ENCODE measurements at places on chromosomes 3 and 15.

DNA sequence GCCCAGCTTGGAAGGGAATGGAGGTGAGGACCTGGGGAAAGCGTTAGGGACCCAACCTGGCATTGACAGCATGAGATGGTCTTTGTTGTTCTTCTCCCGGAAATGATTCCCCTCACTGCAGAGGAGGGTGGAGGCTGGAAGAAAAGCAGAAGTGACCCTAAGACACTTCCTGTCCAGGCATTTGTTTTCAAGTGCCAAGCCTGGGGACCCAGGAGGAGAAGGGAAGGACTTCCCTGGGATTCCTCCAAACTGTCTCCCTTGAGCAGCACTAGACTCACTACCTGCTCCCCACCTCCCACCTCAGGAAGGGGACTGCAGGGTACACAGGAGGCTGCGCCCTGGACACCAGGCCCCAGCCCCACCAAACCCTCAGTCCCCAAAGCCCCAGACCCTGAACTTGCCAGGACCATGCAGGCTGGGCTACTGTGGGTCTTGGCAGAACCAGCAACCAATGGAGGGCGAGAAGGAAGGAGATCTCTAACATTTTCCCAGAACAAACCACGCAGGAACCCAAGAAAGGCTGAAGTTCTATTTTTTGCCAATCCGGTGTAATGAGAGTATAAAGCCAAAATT lies 9.8 kb upstream of the VIPR1 start:
- no peak for DNase-seq

DNA sequence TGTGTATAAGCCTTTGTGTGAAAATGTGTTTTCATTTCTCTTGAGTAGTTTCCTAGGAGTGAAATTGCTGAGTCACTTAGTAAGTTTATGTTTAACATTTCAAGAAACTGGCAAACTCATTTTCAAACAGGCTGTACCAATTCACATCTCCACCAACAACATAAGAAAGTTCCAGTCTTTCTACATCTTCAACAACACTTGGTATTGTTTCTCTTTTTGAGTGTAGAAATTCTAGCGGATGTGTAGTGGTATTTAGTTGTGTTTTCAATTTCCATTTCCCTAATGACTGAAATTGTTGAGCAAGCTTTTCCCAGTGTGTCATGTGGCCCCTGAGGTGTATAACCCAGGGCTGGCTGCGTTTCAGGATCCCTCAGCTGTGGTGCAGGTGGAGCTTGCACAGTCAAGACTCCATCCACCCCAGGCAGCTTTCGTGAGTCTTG lies 258.5 kb downstream of the PDCD6IP start:
- DNase-seq: no peak

- DNase-seq: no peak
These were observed 7.3 kb upstream of the GHRL start for GRCh38 chr3:10300087-10300486.

DNA sequence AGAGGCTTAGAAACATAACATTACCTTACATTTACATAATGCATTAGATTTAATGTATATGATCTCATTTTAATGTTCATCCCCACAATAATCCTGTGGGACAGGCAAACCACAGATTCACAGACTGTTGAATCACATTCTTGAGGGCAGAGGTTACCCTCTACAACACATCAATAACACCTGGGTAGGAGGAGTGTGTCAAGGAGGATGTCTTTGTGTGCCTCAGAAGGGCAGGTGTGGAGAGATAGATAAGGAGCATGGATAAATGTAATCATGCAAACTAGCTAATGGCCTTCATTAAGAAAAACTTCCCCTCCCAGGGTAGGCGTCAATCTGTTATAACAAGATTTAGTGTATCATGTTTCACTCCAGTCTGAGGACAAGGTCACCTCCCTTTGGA lies 12.9 kb upstream of the MB21D2 start:
- DNase-seq: no peak

DNA sequence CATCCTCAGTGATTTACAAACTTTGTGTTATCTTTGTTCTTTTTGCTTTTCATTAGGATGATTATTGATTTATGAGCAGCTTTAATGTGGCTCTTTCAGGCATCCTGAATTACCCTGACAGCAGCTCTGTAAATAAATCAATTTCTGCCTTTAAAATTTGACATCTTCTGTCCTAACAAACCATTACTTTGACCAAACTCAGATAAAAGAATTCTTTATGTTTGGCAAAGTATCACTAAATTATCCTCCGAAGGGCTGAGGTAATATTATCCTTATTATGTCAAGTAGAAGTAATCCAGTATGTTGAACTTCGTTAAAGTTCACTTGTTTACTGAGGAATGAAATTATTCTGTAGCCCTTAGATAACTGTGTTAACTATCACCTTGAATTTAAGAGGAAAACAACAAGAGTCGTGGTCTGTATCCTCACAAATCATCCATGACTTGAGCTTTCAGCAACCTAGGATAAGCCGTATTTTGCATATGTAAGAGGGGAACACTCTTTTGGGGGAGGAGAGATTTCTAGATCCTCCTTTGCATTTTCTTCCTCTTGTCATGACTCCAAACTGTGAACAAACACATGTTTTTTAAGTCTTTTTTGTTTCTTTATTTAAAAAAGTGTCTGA lies 173.2 kb upstream of the STAC start:
- no peak for DNase-seq

DNA sequence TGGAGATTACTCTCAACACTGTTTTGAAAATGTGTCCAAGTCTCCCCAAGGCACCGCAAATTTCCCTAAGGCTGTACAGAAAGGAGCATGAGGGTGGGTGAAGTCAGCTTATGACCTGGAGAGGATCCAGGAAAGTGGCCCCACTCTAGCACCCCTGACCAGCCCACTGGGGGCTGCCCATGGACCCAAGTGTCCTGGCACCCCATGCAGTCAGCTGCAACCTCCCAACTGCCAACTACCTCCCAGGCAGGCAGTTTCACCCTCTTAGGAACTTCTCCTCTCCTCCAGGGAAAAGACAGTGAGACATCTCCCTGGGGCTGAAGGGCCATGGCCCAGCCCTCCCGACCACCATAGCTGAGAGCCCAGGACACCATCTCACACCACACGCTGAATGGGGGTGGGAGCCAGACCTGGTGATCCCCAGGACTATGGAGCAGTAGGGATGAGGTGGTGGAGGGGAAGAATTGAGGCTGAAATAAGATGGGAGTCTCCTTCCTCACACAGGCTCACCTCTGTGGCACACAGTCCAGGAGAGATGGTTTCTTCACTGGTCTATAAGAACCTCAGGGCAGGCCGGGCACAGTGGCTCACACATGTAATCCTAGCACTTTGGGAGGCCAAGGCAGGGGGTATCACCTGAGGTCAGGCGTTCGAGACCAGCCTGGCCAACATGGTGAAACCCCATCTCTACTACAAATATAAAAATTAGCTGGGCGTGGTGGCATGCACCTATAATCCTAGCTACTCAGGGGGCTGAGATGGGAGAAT lies 104.4 kb downstream of the DAPK2 start:
- no peak for DNase-seq

- DNase-seq: no peak
These were observed 111.2 kb downstream of the IL12A start for GRCh38 chr3:160099834-160100233.

DNA sequence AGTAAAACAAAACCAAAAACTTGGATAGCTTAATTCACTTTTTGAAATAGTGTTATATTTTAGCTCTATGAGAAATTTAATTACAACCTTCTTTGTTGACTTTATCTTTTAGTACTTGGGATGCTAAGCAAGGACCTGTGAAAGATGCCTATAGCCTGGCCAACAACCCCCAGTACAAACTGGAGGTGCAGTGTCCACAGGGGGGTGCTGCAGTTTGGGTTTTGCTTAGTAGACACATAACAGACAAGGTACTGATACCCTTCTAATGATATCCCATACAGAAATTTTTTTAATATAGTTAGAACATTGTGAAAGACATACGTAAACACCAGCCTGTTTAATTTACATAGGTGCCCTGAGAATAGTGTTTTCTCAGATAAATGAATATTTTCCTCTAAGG lies 35.3 kb downstream of the CAPN7 start:
- DNase-seq: peak; percentile 36

DNA sequence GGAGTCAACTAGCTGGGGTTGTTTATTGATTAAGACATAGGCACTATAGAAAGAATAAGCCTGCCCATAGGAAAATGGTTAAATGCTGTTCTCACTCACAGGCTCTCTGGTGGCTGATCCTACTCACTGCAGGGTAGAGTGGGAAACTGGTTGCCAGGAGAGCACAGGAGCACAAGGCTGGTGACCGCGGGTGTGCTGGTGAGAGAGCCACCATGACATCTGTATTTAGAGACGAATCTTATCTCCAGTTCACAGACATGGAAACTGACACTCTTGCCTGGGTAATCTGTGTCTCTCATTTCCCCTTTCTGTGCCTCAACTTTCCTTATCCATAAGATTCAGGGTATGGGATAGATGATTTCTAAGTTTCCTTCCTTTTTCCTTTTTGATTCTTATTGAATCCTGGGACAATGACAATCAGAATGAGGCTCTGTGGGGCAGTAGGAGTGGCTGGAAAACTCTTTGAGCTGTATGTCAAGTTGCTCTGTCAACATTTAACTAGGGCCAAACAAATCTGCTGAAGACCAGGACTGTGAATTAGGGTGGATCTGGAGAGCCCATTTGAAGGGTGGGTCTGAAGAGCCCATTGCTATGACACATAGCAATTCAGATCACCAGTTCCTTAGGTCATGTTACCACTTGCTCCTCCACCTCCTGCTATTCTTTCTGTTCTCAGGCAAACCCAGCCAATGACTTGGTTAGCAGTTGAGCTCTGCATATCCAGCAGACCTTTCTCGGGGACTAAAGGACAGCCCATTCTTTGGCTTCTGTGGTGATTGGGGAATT lies 286.1 kb upstream of the TBL1XR1 start:
- no peak for DNase-seq

DNA sequence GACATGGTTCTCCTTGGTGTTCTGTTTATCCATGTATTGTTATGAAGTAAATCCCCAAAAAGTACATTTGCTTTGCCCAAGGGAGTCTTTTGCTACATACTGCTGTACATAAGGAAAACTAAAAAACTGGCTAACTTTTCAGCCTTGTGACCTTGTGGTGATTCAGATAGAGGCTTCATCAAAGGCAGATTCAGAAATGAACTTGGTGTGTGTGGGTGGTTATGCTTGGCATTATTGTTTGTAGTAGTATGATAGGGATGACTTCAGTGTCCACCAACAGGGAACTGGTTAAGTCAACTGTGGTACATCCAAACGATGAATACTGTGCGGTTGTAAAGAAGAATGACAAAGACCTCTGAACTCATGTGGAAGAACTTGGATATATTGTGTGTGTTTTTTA lies 75.6 kb upstream of the CHRNB4 start:
- DNase-seq: no peak

- no peak for DNase-seq
These were observed 9.2 kb downstream of the RAP2B start for GRCh38 chr3:153171256-153171655.

DNA sequence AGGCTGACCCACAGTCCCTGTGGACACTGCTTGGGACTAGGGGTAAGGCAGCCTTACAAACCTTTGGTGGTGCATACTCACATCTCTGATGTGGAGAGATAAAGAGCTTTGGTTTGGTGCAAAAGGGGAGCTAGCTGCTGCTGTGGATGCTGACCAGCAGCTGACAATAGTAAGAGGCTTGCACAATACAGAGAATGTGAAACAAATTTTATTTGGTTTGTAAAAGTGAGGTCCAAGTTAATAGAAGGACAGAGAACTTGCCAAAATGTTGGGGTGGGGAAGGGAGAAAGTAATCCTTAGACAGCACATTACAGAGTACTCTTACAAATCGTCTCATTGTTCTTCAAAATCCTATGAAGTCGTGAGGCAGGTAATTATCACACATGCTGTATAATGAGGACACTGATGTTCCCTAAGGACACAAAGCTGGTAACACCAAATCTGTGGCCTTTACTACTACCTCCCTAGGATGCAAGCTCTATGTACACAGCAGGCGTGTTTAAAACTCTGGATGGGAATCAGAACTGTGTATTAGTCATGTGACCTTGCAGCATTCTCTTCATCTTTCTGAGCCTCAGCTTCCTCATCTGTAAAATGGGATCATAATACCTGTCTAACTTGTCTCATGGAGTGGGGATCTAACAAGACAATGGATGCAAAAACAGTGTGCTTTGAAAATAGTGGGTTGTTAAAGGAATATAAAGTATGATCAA lies 21.6 kb downstream of the ARHGAP31 start:
- DNase-seq: no peak
